ENCODE measurements at places on chromosomes 13 and 19. TPM values are rescaled to one million over a fixed set of nuclear protein-coding genes. Genes with fewer than 3 reads are reported as not detected.

DNA sequence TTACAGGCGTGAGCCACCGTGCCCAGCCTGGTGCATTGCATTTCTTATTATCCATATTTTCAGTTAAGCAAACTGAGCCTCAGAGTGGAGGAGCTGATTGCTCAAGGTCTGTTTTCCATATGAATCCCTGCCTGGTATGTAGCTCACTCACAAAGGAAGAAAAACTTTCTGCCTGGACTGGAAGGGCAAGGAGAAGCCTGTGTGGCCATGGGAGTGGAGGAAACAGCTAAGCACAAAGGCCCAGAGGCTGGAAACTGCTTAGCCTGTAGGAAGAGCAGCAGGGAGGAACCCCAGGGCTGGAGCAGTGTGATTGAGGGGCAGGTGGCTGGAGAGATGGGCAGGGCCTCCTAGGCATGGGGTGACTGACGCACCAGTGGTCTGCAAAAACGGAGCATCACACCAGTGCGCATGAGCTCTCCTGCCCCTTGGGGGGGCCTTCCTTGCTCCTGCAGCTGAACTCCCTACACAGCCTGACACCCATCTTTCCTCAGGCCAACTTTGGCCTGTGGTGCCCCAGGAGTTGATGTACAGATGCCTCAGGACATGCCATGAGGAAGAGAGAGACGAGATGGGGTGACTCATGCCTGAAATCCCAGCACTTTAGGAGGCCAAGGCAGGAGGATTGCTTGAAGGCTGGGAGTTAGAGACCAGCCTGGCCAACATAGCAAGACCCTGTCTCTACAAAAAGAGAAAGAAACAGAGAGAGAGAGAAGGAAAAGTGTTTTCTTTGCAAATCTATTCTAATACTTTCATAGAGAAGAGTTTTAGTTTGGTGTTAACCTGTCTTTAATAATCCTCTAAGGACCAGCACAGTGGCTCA, 2.8 kb upstream of the HNRNPM start:
- H3K4me3 ChIP-seq, result no peak overlapping the region
- H3K36me3 ChIP-seq, result no peaks in the 10 kb centered on the region
- no peak for DNase-seq
- no peak overlapping the region for H3K27ac ChIP-seq

GRCh38 chr13:29448174-29448573, 147.3 kb downstream of the SLC7A1 start:
- H3K4me3 ChIP-seq, result no peak overlapping the region
- no peak for DNase-seq
- no peak overlapping the region for H3K27ac ChIP-seq

Gene BRSK1
- total RNA-seq, result 12.0 TPM

GRCh38 chr13:33228648-33229445, 56.7 kb downstream of the STARD13 start:
- H3K4me3 ChIP-seq, result no peak overlapping the region
- no peak for DNase-seq
- H3K27ac ChIP-seq, result peak overlapping the region; percentile 58
- no peaks in the 10 kb centered on the region for H3K36me3 ChIP-seq

Gene ZNF154
- 2.0 TPM for total RNA-seq

GRCh38 chr19:41928754-41929535, 696 bp upstream of the ERFL start:
- no peak overlapping the region for H3K27ac ChIP-seq
- H3K27me3 ChIP-seq, result peaks cover 24% of the 10 kb centered on the region
- H3K36me3 ChIP-seq, result no peaks in the 10 kb centered on the region
- no peak overlapping the region for H3K4me3 ChIP-seq
- no peak for DNase-seq

- no peak for DNase-seq
- no peak overlapping the region for H3K4me3 ChIP-seq
- H3K27ac ChIP-seq, result no peak overlapping the region
- H3K27me3 ChIP-seq, result no peaks in the 10 kb centered on the region
- no peaks in the 10 kb centered on the region for H3K36me3 ChIP-seq
- peaks cover 21% of the 10 kb centered on the region for H3K4me1 ChIP-seq
Measured at GRCh38 chr19:16589917-16590316, 17.7 kb upstream of the SLC35E1 start.

DNA sequence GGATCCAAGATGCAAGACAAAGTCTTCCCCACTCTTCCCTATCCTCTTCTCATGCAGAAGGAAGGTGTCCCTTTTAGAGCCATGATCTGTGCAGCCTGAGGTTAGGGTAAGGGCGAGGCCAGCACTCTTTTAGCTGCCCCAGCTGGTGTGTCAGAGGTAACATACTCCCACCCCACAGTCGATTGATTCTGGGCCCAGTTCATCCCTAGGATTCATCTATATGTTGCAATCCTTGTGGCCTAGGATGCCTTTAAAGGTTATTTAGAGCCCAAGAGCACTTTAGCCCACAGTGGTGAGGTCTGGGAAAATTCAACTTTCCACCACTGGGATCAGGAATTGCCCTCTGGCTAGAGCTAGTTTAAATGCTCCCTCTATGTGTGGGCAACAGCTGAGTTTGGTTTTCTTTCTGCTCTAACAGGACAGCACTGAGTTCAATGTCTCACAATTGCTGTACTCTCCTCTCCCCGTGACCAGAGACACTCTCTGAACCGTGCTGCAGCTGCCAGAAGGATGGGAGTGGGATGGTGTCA, 201.3 kb upstream of the SERP2 start:
- no peak overlapping the region for H3K27ac ChIP-seq
- no peak for DNase-seq
- peaks cover 11% of the 10 kb centered on the region for H3K4me1 ChIP-seq
- no peaks in the 10 kb centered on the region for H3K36me3 ChIP-seq
- H3K4me3 ChIP-seq, result no peak overlapping the region

DNA sequence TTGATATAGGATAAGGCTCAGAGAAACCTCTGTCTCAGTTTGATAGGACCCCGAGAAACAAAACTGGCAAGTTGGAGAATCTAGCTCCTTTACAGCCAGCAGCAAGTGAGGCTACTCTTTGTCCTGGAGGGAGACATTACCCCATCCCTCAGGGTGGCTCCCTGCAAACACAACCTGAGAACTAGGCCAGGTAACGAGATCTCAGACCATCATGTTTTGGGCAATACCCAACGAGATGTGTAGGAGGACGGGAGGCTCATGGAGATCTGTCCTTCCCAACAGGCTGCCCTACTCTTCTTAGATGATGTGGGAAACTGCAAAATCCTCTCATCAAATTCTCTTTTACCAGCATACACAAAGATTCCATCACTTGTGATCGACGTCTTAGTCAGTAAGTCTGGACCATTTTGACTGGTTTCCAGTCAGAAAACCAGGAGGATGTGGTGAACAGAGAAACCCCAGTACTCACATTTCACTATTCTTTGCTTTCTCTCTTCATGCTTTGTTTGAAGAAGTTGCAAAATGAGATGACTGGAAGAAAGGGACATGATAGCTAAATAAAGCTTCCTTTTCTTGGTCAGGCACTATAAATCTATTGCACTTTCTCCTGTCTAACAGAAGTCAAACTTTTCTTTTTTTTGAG, 6.0 kb upstream of the CTU1 start:
- H3K4me3 ChIP-seq, result no peak overlapping the region
- no peak overlapping the region for H3K27ac ChIP-seq
- no peak for DNase-seq
- H3K27me3 ChIP-seq, result no peaks in the 10 kb centered on the region

DNA sequence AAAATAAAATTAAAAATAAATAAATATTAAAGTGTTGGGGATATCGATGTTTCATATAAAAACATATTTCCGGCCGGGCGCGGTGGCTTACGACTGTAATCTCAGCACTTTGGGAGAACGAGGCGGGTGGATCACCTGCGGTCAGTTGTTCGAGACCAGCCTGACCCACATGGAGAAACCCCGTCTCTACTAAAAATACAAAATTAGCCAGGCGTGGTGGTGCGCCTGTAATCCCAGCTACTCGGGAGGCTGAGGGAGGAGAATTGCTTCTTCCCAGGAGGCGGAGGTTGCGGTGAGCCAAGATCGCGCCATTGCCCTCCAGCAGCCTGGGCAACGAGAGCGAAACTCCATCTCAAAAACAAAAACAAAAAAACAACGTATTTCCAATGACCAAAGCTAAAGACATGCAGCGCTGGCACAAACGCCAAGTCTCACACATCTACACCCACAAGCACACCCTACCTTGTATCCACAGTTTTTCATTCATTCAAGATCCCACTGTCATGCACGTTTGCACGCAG, 907 bp downstream of the ZNF569 start:
- no peaks in the 10 kb centered on the region for H3K27me3 ChIP-seq
- peak overlapping the region; percentile 77 for H3K4me3 ChIP-seq
- DNase-seq, result no peak
- H3K4me1 ChIP-seq, result no peaks in the 10 kb centered on the region

DNA sequence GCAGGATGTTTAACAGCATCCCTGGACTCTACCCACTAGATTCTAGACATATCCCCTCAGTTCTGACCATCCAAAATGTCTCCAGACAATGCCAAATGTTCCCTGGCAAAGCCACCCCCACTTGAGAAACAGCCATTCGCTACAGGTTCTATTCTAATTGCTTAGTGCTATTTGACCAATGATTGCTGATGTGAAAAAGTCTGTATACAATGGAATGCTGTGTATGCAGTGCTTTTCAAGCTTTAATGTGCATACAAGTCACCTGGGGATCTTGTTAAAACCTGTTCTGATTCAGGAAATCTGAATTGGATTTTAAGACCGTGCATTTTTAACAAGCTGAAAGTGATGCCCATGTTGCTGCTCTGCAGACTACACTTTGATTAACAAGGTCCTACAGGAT, 331.8 kb upstream of the KLF12 start:
- H3K36me3 ChIP-seq, result no peaks in the 10 kb centered on the region
- H3K4me1 ChIP-seq, result no peaks in the 10 kb centered on the region
- no peak overlapping the region for H3K4me3 ChIP-seq
- no peaks in the 10 kb centered on the region for H3K27me3 ChIP-seq
- no peak for DNase-seq

Gene PLPPR3
- not detected for total RNA-seq

DNA sequence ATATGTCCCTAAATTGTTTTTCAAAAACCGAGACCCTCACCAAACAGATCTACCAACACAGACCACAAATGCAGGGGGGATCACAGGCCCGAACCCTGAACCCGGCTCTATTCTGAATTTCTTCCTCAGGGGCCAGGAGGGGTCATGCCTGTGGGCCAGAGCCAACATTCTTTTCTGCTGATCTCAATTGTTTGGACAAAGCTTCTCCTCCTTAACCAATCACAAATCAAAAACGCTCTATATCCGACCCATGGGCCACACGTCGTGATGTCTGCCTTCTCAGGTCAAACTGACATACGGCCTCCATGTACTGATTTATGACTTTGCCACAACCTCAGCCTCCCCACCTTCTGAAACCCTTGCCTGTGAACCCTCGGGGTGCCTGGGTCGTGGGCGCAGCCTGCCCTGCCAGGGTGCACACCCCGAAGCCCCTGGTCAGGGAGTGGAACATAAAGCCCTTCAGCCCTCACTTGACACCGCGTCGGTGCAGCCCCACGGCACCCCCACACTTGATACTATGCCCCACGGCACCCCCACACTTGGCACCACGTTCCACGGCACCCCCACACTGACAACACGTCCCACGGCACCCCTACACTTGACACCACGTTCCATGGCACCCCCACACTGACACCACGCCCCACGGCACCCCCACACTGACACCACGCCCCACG, 58.4 kb upstream of the C13orf46 start:
- H3K27me3 ChIP-seq, result no peaks in the 10 kb centered on the region
- H3K36me3 ChIP-seq, result no peaks in the 10 kb centered on the region
- DNase-seq, result peak; percentile 61
- no peak overlapping the region for H3K4me3 ChIP-seq

Gene KLF2
- total RNA-seq, result 130 TPM

DNA sequence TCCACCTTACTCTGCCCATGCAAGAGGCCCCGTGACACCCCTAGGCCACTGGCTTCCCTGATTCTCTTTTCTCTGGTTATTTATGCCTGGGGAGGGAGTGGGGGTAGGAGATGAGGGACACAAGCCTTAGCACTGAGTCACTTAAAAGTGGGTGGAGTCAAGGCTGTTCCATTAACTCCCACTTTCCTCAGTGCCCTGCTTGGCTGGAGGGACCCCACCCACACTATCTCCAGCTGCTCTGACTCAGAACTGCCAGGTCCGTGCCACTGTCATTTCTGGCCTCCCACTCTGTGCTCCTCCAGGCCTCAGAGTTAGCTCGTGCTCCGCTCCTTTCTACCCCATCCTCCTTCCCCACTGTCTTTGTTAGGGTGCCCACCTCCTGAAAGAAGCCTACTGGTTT, 113.4 kb upstream of the UQCRFS1 start:
- no peaks in the 10 kb centered on the region for H3K36me3 ChIP-seq
- H3K27ac ChIP-seq, result no peak overlapping the region
- no peak overlapping the region for H3K4me3 ChIP-seq
- no peaks in the 10 kb centered on the region for H3K4me1 ChIP-seq
- DNase-seq, result no peak

DNA sequence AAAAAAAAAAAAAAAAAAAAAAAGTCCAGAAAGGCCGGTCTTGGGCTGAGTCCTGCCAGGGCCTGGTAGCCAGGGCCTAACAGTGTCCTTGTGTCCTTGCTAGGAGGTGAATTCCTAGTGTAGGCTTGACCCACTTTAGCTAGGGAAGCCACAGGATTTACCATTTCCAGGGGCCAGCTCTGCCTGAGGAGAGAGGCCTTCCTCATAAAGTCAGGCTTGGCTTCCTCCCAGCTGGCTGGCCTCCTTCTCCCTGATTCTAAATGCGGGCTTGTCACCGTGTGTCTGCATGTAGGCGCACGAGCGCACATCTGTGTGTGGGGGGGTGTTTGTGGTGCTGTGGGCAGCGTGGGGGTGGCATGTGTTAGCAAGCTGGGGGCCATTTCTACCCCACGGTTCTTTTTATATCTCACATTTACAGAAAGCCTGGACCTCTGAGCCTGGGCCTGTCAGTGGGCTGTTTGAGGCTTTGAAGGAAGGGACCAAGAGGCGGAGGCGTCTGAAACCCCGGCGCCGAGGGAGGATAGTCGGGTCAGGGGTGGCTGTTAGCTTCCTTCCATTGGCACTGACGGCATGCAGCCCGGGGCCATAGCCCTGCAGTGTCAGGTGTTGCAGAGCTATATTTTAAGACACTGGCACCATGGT, 31.7 kb downstream of the IER2 start:
- no peak overlapping the region for H3K4me3 ChIP-seq
- DNase-seq, result peak; percentile 69
- no peaks in the 10 kb centered on the region for H3K4me1 ChIP-seq

Gene CYP2A7
- total RNA-seq, result not detected

- no peaks in the 10 kb centered on the region for H3K4me1 ChIP-seq
- no peaks in the 10 kb centered on the region for H3K36me3 ChIP-seq
- H3K27ac ChIP-seq, result no peak overlapping the region
- no peak for DNase-seq
- H3K27me3 ChIP-seq, result no peaks in the 10 kb centered on the region
Measured at GRCh38 chr19:42311657-42312056, 1.5 kb upstream of the TMEM145 start.

Gene TUBA3C
- not detected for total RNA-seq

GRCh38 chr19:6199240-6199994, 64.0 kb downstream of the ACSBG2 start:
- H3K27me3 ChIP-seq, result no peaks in the 10 kb centered on the region
- peak overlapping the region; percentile 72 for H3K27ac ChIP-seq
- no peaks in the 10 kb centered on the region for H3K36me3 ChIP-seq
- H3K4me3 ChIP-seq, result peak overlapping the region; percentile 46
